ENCODE measurements at places on chromosomes 4 and X. TPM values are rescaled to one million over a fixed set of nuclear protein-coding genes. Genes with fewer than 3 reads are reported as not detected.
A peak's percentile ranks its signal among the peaks of the same experiment; 100 is the strongest.

- DNase-seq: no peak
Measured at GRCh38 chr4:165378398-165378744, 437 bp upstream of the CPE start.

GRCh38 chrX:72003811-72004750 lies 93.4 kb downstream of the NHSL2 start:
- no peak for DNase-seq

GRCh38 chr4:77022560-77023179 lies 53.1 kb downstream of the CCNI start:
- DNase-seq: no peak

DNA sequence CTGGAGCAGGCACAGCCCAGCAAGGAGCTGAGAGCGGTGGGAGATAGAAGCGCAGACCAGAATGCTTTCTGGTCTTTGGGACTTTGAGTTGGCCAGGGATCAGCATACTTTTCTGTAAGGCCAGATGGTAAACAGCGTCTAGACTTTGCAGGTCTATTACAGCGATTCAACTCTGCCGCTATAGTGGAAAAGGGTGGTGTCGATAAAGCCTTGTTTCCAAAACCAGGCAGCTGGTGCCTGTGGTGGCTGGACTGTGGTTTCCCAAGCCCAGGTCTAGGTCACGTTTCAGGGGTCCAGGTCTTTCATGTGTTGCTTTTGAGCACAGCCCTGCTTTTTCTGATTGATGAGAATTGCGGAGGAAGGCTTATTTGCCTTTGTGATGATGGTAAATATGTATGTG lies 40.1 kb downstream of the HTT-AS start:
- no peak for DNase-seq

GRCh38 chr4:146182443-146182842 lies 6.9 kb downstream of the LSM6 start:
- DNase-seq: no peak

- DNase-seq: no peak
Measured at GRCh38 chr4:148540622-148541326, 98.6 kb upstream of the NR3C2 start.

- no peak for DNase-seq
Measured at GRCh38 chr4:73676861-73677323, 56.7 kb upstream of the RASSF6 start.

DNA sequence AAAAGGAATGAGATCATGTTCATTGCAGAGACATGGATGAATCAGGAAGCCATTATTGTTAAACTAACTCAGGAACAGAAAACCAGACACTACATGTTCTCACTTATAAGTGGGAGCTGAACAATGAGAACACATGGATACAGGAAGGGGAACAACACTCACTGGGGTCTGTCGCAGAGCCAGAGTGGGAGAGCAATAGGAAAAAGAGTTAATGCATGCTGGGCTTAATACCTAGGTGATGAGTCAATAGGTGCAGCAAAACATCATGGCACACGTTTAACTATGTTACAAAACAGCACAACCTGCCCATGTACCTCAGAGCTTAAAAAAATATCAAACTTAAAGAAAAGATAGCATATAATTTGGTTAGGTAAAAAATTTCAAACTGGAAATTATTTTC lies 281.4 kb downstream of the PABPC4L start:
- no peak for DNase-seq

DNA sequence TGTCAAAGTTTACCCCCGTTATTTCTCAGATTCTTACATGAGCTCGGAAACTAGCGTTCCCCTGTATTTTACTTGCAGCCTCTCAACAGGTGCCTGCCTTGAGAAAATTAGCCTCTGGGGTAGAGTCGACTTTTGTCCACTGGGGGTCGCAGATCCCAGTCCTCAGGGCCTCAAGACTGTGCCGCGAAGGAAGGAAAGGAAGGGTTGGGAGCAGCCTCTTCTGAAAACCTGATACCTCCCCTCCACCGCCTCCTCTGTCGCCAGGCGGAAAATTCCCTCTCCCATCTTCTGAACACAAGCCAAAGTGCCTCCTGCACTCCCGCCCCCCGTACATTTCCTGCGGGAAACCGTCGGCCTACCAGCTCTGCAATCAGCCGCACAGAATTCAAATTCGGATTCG lies 44.4 kb upstream of the TMSB15B start:
- DNase-seq: peak; percentile 15

DNA sequence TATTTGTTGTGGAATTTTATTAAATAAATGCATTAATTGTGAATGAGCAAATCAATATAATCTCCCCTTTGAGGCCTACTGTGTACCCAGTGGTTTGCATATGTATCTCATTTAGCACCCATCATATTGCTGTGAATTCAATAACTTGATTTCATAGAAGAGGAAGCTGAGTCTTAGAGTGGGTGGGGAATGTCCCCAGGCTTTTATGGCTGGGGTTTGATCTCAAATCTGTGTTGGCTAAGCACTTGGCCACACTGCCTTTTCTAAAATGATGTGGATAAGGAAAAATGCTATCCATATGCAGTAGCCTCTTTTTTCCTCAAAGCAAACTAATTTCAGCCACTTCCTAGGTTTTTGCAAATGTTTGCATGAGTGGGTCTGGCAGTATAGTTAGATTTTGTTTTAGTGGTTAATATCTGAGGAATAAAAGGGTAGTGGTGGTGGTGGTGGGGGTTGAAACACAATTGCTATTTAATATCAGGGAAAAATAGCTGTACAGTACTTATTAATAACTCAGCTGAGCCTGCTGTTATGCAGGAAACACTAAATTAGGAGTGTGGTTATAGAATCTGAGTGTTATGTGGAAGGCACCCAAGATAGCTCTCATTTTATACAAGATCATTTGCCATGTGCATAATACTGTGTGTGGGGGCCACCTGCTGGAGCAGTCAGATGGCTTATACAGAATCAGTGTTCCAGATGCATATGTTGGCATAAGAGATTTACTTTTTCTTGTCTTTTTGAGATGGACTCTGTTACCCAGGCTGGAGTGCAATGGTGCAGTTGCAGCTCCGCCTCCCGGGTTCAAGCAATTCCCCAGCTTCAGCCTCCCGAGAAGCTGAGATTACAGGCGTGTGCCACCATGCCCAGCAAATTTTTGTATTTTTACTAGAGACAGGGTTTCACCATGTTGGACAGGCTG lies 108.0 kb downstream of the TMEM131L start:
- peak; percentile 28 for DNase-seq

Gene PALLD
- total RNA-seq: 22.9 TPM

Gene TSC22D3
- 30.6 TPM for total RNA-seq

Gene C4orf36
- not detected for total RNA-seq

Gene CXCL1
- not detected for total RNA-seq

Measured in activated T-helper 1 cell treated with anti-CD3 and anti-CD28 coated beads, Interleukin-12 subunit alpha, Interleukin-12 subunit beta, Interleukin-2, Interleukin-4 antibody, amounts not matched to agents 30 ng/mL and 10 ng/mL and 1 ng/mL, durations not matched to agents 14 hours and 24 hours and 36 hours (primary cell).